ENCODE measurements at places on chromosomes 5 and 9.

GRCh38 chr5:40428126-40428525, 251.6 kb upstream of the PTGER4 start:
- DNase-seq: no peak

DNA sequence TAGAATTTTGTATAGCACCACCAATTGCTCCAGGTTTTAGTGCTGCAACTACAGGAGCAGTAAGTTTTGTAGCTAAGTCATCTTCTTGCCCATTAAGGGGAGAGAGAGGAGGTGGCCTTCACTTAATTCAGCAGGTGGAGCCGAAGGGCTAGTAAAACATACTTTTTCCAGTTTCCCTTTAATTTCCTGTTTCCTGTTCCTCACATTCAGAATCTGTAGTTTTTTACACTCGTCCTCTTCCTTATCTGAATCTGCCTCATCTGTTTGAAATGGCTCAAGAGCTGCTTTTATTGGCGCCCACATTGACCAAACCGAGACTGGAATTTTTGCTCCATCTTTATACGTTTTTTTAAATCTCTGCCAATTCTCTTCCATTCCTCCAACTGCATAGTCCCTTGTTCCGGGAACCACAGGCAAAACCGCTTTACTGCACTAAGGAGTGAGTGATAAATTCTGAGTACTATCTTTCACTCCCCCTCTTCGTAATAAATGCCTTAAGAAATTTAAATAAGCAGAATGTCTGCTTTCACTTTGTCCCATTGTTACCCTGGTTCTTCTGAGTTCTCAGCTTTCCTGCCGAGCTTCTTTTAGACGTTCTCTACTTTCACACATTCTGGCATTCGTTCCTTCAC, 133.9 kb downstream of the DROSHA start:
- no peak for DNase-seq

DNA sequence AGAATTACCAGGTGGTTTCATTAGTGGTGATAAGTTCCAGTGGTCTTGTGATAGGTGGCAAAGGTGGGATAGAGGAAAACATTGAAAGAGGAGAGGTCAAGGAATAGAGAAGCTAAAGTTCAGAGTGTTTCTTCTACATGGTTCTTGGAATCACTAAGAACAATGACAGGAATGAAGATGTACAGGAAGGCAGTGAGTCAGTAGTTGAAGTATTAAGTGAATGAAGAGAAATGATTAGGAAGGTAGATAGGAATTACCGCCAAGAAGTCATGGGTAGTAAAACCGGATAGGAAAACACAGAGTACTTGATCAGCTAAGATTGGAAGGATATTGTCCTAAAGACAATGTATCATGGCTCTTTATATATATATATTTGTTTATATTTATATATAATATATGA, 37.9 kb upstream of the RASA1 start:
- no peak for DNase-seq

GRCh38 chr9:370086-370485, 155.4 kb downstream of the DOCK8 start:
- DNase-seq: no peak

GRCh38 chr9:15304632-15305031, 2.4 kb downstream of the TTC39B start:
- no peak for DNase-seq

DNA sequence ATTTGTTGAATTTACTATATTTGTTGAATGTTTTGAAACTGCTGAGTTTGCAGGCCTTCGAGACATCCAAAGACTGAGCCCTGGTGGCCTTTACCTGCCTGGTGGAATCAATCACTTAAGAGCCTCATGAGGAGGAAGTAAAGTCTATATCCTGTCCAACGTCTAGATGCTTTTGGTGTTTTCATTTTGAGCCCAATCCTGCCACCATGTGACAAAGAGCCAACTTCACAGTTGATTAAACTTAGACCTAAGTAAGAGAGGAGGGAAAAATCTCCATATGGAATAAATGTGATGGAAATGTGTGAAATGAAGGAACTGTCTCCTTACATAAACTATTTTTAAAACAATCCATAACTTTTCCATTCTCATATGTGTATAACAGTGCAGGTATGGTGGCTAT, 220.1 kb downstream of the PRR16 start:
- no peak for DNase-seq

GRCh38 chr5:112870966-112871365, 9.9 kb downstream of the SRP19 start:
- no peak for DNase-seq

- DNase-seq: no peak
Measured at GRCh38 chr9:92196909-92197308, 81.7 kb upstream of the SPTLC1 start.

Data from stimulated activated CD8-positive, alpha-beta memory T cell treated with anti-CD3 and anti-CD28 coated beads, Interleukin-15, amount 100 ng/mL, for 4 hours (primary cell).